Esophagus muscularis mucosa (tissue), 4 donors: ENCODE measurements at places on chromosomes 7 and 10. TPM values are rescaled to one million over a fixed set of nuclear protein-coding genes. Genes with fewer than 3 reads are reported as not detected.

DNA sequence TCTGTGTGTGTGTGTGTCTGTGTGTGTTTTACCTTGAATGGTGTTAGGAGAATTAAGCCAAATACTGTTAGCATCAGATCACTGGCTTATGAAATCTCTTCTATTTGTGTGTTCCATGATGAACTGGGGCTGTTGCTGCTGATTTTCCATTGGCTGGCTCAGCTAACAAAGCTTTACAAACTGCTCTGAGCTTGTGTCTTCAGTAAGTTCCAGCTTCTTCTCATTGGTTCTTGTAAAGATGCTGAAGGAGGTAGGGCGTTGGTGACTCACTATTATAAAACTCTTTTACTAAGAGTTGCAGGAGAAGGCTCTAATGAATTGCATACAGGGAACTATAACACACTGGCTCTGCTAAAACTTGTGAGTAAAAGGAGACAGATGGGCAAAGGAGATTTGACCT, 136.4 kb upstream of the PRKCQ start:
- no peak for DNase-seq
- H3K27me3 ChIP-seq, result no peaks in the 10 kb centered on the region
- no peak overlapping the region for H3K27ac ChIP-seq

DNA sequence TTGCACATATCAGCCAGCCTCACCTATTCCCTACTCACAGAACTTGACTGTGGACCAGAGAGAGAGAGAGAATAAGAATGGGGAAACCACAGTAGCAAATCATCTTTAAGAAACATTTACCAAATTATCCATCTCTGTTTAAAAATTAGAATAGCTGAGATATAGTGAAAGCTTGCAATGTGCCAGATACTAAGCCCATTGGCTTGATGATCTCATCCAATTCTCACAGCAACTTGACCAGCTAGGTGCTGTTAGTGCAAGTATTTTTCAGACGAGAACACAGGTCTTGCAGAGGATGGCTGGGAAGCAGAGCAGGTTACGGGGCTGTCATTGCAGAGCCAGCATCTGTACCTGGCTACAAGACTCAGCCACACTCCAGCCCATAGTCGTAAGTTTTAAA, 50.9 kb downstream of the KLF6 start:
- DNase-seq, result peak; percentile 55
- no peak overlapping the region for H3K27ac ChIP-seq
- no peaks in the 10 kb centered on the region for H3K36me3 ChIP-seq
- H3K4me3 ChIP-seq, result no peak overlapping the region
- no peaks in the 10 kb centered on the region for H3K27me3 ChIP-seq

DNA sequence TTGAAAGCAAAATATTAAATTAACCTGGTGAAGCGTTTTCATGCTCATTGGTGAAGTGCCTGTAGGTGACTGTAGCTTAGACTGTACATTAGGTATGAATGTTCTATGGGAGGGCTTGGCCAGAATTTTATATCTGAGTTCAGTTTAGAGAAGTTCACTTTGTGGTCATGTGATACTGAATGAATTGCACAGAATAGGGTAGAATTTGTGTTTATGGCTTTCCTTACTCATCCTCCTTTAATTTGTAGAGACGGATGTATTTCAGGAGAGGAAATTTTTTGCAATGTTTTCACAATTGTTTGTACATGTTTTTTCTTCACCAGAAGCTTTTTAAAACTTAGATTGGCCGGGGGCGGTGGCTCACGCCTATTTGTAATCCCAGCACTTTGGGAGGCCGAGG, 32.3 kb downstream of the REEP3 start:
- DNase-seq, result no peak
- no peak overlapping the region for H3K27ac ChIP-seq
- H3K27me3 ChIP-seq, result no peaks in the 10 kb centered on the region
- H3K4me3 ChIP-seq, result no peak overlapping the region
- no peaks in the 10 kb centered on the region for H3K36me3 ChIP-seq

GRCh38 chr10:23391821-23392220, 47.1 kb upstream of the OTUD1 start:
- no peak for DNase-seq
- H3K27me3 ChIP-seq, result no peaks in the 10 kb centered on the region
- no peak overlapping the region for H3K4me3 ChIP-seq
- H3K4me1 ChIP-seq, result no peaks in the 10 kb centered on the region

- H3K27ac ChIP-seq, result no peak overlapping the region
- no peaks in the 10 kb centered on the region for H3K27me3 ChIP-seq
- H3K4me3 ChIP-seq, result no peak overlapping the region
- DNase-seq, result no peak
- no peaks in the 10 kb centered on the region for H3K4me1 ChIP-seq
- H3K36me3 ChIP-seq, result peaks cover 34% of the 10 kb centered on the region
Measured at GRCh38 chr7:129750091-129750490, 138.6 kb downstream of the NRF1 start.

SFRP4 gene
- 3.0 TPM for total RNA-seq

- no peaks in the 10 kb centered on the region for H3K4me1 ChIP-seq
- peaks cover under 1% of the 10 kb centered on the region for H3K36me3 ChIP-seq
- no peak overlapping the region for H3K27ac ChIP-seq
- no peak for DNase-seq
Measured at GRCh38 chr10:7231509-7232414, 179.1 kb downstream of the SFMBT2 start.
